ENCODE measurements at places on chromosomes 3 and 15.

- ATAC-seq, result no peak
Observed at GRCh38 chr3:126683069-126683468, 21.0 kb upstream of the CHCHD6 start.

GRCh38 chr15:64774629-64775493, 528 bp downstream of the RBPMS2 start:
- peak; percentile 43 for ATAC-seq

DNA sequence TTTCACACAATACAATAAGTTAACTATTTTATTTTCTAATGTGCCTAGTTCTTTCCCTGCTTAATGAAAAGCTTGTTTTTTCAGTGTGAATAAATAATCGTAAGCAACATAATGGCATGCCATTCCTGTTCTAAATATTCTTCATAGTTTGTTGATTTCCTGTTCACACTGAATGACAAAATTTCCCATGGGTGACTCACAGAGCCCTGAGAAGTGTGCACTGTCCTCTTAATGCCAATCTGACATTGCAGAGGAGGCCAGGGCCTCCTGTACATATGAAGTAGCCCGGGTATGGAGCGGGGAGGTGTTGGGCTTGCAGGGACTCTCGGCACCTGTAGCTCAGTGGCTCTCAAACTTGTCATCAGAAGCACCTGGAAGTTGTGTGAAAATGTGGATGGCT, 24.3 kb downstream of the CCR3 start:
- no peak for ATAC-seq

DNA sequence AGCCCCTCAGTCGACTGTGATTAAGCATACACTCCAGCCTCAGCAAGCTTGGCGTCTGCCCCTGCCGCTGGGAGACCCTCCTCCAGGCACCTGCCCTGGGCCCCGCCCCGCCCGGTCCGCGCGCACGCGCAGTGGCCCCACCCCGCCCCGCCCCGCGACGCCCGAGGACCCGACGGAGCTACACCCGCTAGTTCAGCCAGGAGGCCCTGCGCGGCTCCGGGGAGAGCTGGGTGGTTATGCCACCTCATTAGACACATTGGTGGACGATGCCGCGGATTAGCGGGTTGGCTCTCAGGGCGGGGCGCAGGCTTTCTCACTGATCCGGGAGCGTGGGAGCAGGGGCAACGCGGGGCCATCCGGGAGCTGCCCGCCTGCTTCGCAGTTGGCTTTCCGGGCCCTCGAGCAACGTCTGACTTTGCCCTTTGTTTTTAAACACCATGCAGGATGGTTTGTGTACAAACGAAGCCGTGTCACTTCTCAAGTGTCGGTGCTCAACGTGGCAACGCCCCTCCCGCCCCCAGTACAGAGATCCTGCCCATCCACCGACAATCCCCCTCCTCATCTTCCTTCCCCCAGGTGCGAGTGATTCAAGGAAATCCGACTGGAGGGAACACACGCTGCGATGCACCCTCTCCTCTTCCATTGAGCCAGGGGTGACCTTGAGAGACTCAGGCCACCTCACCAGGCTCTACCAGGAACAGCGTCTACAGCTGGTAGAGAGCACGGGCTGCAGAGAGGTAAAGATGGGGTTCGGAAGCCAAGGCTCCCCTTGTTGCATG, 109.3 kb downstream of the SHQ1 start:
- peak; percentile 72 for ATAC-seq

DNA sequence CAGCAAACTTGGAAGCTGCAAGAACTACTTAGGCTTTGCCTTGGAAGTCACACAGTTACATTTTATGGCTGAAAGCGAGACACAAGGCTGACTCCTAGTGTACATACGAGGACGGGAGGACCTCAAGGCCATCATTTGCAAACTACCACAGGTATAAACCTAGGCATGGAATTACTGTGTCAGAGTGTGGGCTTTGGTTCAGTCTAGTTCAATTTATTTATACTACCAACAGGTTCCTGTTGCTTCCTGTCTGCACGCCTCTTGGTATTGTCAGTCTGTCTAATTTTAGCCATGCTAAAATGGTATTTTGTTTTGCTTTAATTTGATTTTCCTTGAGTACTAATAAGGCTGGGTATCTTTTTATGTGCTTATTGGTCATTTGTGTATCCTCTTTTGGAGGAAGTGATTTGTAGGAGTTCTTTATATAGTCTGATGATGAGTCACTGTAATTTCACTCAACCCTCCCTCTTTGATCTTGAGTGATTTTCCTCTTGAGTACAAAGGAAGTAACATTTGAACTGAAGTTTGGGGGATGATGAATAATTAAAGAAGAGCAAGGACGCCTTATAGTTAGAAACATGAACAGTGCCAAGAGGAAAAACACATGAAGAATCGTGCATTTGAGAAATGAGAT, 8.2 kb downstream of the ANKRD34C start:
- no peak for ATAC-seq

DNA sequence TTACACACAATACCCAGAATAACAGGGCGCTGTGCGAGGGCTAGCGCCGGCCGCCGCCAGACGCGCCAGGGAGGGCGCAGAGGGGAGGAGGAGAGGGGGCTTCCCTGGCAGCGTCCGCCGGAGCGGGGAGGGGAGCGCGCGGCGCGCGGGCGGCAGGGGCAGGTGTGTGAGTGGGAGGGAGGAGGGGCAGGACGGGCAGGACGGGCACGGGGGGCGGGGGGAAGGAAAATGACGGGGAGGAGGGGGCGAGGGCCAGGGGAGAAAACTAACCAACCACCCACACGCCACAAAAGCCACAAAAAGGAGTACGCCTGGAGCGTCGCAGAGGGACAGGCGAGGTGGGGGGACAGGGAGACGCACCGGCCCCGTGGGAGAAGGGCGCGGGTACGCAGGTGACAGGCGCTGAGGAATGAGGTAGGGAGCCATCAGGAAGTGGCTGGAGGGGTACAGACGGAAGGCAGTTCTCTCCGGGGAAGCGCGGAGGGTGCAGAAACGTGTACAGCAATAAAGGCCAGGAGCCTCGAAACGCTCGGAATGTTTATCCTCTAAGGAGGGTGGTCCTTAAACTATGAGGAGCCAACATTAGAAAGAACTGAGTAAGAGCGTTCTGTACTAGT, 610 bp upstream of the SATB1 start:
- ATAC-seq, result peak; percentile 44

- peak; percentile 17 for ATAC-seq
Observed at GRCh38 chr3:52468336-52468735, 12.9 kb downstream of the NISCH start.

DNA sequence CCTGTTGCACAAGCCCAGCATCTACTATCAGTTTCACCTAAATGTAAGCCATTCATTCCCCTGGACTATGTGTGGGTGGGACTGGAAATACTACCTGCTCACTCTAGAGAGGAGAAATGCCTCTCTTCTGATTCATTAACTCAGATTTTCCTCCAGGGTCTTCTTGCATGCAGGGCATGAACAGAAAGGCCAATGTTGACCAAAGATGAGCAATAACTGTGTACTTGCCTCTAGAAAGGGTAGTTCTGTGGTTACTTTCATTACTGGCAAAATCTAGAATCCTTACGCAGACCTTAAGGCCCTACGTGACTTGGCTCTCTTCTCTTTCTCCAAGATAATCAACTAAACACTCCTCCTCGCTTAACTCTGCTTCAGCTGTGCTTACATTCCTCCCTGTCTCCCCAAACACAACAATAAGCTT, 81.4 kb upstream of the PSMD6 start:
- ATAC-seq, result no peak

DNA sequence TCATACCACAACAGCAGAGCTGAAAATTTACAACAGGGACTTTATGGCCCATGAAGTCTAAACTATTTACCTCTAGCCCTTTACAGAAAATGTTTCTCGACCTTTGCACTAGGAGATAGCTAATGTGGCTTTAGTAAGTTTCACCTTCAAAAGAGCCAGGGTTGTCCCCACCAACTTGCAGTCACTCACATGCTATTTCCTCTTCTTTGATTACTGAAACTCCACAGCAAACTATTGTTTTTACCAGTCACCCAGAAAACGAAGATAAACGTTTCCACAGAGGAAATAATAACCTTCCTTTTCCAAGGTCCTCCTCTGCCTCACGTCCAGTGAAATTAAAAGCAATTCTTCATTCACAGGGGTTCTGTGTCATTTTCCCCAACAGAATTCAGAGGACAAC, 48.2 kb downstream of the WWTR1 start:
- ATAC-seq, result no peak
